Esophagus mucosa (tissue), 1 donor: ENCODE measurements at places on chromosomes 4 and X. TPM values are rescaled to one million over a fixed set of nuclear protein-coding genes. Genes with fewer than 3 reads are reported as not detected.

GRCh38 chr4:39808231-39808749 is 110.4 kb downstream of the UBE2K start:
- no peak for ATAC-seq

- ATAC-seq = no peak
Measured at GRCh38 chr4:108763226-108763593, 357 bp upstream of the ETNPPL start.

The RRH gene
- 0.16 TPM for total RNA-seq

The LIN54 gene
- 12.0 TPM for total RNA-seq

DNA sequence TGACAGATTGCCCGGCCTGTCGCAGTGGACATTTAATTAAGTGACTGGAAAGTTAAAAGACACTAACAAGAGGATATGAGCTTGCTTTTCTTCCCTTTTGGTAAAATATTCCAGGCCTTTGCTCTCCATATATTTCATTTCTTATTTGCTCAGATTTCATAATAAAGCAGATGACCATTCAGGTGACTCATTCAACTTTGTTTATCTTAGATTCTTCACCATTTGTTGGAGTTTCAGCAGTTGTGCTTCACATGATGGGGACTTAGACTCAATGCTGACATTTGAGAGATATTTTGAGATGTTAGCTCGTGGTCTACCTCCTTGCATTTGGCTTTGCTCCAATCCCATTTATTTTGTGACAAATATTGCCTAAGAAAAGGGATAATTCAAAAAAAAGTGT is 312.2 kb downstream of the ARHGAP24 start:
- ATAC-seq = no peak

DNA sequence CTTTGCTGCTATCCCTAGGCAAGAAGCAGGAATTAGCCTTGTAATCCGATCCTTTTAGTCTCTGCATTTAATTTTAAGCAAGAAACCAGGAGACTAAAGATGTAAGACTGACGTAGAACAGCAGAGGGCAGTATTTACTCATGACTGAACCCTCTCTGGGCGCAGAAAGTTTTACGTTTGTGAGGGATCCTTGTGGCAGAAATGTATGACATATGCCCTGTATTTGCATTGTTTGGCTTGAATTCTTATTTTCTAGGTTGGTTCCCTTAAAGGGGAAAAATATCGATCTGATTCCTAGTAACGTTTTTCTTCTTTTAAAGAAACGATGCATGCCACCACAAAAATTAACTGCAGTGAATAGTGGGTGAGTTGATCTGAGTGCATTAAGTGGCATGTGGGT is 1.3 kb upstream of the FAT4 start:
- ATAC-seq = peak; percentile 61

The VCX gene
- not detected for total RNA-seq

- ATAC-seq = no peak
Measured at GRCh38 chrX:20414762-20415445, 148.2 kb upstream of the RPS6KA3 start.

The PDE6B gene
- 0.88 TPM for total RNA-seq

GRCh38 chr4:185600801-185601434 is 65.6 kb upstream of the PDLIM3 start:
- ATAC-seq = no peak

GRCh38 chrX:40531056-40531826 is 49.5 kb upstream of the ATP6AP2 start:
- no peak for ATAC-seq

GRCh38 chr4:15479089-15479912 is 9.6 kb downstream of the CC2D2A start:
- peak; percentile 82 for ATAC-seq

DNA sequence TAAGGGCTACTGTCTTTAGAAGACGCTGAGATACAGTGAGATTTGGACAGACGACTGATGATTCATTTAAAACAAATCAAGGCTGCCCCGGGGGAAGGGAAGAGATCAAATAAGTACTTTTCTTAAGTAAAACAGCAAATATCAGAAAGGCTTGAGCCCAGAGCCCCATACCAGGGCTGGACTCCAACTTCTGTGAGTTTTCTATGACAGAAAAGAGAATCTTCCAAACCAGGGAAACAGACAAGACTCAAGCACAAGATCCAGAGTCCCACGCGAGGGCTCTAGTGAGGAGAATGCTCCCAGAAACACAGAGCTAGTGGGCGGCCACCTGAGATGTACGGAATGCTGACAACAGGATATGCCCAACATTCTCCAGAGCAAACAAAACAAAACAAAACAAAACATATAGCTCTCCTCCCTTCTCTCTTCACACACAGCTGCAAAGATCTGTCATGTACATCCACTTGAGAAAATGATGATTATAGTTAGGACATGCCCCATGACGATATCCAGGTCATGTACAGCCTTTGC is 13.1 kb downstream of the ACSL1 start:
- no peak for ATAC-seq

- no peak for ATAC-seq
Measured at GRCh38 chr4:88609387-88609786, 17.1 kb downstream of the HERC3 start.

- ATAC-seq = no peak
Measured at GRCh38 chrX:39750848-39751247, 346.9 kb downstream of the BCOR start.

The MXRA5 gene
- 3.9 TPM for total RNA-seq

The P2RY10 gene
- 0.60 TPM for total RNA-seq

The CENPI gene
- total RNA-seq = 3.9 TPM

The CLDN34 gene
- total RNA-seq = 0.20 TPM

The ADH1B gene
- total RNA-seq = 14.2 TPM

GRCh38 chr4:153076861-153077260 is 127.4 kb upstream of the TRIM2 start:
- no peak for ATAC-seq

DNA sequence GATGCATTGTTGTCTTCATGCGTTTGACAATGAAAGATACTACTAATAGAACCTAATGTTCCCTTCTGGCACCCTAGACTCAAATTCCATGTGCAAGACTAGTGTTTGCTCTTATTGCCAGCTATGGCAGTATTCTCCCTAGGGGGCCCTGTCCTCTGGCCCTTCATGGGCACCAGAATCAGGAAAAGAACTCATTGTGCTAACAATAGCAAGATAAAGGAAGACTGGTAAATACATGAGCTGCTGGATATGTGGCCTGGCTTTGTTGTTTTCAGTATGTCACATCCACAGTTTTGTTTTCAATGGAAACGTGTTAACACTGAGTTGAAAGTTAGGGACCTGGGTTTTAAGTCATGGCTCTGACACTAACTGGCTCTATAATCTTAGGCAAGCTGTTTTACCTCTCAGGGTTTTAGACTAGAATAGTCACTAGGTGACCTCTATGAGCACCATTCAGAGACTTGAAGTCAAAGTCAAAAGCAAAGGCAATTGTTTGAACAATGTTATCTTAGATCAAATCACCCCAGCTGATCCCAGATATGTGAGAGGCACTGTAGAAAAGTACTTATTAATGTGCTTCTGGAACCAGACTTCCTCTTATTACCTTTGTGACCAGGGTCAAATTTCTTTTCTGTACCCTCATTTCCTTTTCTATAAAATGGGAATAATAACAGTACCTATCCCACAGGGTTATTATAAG is 253.7 kb upstream of the DIAPH2 start:
- ATAC-seq = no peak
